Activated T-cell treated with anti-CD3 and anti-CD28 coated beads, Interleukin-2, amount 50 U/mL, for 4 hours (primary cell): ENCODE measurements at places on chromosomes 6 and 20.

DNA sequence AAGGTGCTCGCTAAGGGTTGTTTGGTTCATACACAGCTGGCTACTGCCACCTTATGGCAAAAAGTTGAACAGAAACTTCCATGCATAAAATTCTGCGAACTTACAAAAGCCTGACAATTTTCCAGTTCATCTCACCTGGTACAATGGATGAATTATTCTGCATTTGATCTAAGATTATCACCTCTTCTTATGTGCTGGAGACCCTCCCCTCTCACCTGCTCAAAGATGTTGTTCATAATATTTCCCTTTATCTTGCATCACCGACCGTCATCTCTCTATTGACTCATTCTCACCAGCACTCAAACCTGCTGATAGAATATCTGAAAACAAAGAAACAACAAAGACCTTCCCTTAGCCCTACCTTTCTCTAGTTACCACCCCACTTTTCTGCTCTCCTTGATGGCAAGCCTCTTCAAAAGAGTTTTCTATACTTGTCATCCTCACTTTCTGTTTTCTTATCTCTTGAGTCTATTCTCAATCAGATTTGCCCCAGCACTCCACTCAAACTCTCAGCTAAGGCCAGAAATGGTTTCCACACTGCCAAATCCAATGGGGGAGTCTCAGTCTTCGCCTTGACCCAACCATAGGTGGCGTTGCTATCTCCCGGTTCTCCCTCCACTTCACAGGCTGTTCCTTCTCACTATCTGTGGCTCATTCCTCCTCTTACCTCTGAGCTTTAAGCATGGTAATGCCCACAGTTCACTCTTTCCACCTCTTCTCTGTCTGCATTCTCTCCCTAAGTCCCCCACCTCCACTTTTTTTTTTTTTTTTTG is 25.8 kb downstream of the SNRNP48 start:
- peak; percentile 12 for DNase-seq

DNA sequence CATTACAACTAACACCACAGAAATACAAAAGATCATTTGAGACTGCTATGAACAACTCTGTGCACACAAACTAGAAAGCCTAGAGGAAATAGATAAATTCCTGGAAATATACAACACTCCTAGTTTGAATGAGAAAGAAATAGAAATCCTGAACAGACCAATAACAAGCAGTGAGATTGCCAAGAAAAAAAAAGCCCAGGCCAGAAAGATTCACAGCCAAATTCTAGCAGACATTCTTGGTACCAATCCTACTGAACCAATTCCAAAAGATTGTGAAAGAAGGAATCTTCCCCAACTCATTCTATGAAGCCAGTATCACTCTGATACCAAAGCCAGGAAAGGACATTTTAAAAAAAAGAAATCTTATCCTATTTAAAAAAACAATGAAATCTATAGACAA is 7.0 kb upstream of the CDK19 start:
- DNase-seq = no peak

GRCh38 chr6:153729189-153729588 is 309.9 kb upstream of the OPRM1 start:
- DNase-seq = no peak

GRCh38 chr20:23273776-23274175 is 76.8 kb upstream of the NXT1 start:
- no peak for DNase-seq

DNA sequence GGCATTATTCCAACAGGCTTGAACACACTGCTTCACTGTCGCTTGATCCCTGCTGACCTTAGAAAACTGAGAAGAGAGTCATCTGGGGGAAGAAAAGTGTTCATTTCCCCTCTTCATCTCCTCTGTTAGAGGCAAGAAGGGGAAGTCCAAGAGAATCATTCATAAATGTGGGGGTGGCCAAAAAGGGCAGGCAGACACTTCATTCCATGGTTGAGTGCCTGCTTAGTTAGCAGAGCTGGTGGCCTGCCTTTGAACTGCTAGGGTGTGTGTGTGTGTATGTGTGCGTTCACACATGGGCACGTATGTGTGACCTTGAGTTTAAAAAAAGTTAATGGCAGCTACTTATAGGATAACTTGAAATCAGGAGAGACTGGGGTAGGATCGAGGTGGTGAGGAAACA is 39.4 kb upstream of the RFPL4B start:
- DNase-seq = no peak

DNA sequence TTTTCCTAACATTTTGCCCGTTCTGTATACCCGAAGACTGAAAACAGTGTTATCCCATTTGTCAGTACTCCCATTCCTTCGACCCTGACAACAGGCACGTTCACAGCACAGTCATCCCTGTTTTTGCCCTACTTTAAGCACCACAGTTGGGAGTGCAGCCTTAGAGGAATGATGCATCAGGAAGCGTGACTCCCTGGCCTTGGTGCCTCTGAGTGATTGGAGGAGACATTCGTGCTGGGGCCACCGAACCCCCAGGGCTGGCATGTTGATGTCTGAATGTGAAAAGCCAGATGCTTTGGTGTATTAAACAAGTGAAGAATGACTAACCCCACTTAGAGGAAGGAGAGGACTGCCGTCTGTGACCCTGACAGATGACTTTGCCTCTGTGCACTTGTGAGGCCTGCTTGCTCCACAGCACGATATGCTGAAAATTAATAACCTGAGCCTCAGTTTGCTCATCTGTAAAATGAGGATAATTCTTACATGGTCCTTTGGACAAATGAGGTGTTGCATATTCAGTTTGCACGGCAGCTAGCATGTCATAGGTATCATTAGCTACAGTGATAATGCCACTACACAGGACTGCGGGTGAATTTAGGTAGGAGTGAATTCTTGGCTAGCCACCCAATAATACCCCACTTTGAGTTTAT is 36.0 kb downstream of the STK35 start:
- DNase-seq = no peak

- DNase-seq = no peak
These were observed 43.8 kb upstream of the EIF2S2 start for GRCh38 chr20:34155836-34156235.

DNA sequence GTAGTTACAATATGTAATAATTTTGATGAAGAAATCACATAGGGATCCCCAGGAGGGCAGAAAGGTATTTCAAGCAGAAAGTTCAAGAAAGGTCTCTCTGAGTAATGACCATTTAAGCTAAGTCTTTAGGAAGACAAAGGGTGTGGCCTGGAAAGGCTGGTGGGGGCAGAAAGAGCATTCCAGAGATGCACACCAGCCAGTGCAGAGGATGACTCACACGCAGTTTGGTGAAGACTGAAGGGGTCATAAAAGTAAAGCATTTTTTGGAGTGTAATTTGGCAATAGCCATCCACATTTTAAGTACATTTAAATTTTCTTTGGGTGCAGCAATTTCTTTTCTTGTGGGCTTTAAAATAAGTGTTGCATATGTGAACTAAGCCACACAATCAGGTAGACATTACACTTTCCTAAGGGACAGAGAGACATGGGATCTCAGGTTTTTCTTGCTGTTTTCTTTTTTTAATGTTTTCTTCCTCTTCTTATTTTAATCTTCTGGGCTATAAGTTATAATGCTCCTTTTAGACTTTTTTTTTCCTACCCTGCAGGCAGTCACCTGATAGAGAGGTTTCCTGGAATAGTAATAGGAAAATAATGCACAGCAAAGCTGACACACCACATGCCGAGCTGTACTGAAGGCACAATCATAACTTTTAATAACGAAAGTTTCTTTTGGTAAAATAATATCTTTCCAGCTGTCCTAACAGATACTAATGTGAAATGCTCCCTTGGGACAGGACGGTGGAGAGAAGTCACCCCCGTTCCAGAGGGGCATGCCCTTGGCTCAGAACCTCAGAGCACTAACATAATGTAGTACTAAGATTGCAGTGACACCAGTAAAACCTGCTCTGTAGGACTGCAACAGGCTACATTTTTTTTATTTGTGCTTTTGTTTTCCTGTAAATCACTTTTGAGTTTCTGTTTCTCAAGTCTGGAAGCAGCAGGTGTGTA is 49.6 kb upstream of the PTPRK start:
- no peak for DNase-seq

- no peak for DNase-seq
These were observed 196.5 kb downstream of the SLC24A3 start for GRCh38 chr20:19408971-19409370.

- DNase-seq = no peak
These were observed 112.3 kb upstream of the MARCKS start for GRCh38 chr6:113744861-113745260.

GRCh38 chr20:51120868-51121267 is 98.0 kb upstream of the KCNG1 start:
- no peak for DNase-seq

- no peak for DNase-seq
These were observed 7.3 kb downstream of the BPHL start for GRCh38 chr6:3125815-3126214.

DNA sequence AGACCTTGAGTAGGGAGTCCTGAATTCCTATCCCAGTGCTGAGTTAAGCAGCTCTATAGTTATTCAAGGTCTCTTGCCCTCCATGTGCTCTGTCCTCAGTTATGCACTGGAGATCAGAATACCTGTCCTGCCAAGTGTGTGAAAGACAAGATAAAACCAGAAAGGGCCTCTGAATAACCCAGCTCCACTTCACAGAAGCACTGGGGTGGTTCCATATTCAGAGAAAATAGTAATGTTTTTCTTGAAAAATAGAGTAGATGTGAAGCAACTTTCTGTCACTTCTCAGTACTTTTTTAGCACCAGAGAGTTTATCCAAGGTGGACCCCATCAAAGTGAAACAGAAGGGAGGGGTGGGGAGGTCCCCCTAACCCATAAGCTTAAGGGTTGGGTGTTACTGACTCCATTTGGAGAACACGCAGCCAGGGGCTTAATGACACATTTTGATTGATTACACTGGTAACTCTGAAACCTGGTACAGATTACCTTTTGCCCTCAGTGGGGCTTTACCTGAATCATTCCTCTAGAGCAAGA is 509.8 kb upstream of the JARID2 start:
- DNase-seq = no peak

DNA sequence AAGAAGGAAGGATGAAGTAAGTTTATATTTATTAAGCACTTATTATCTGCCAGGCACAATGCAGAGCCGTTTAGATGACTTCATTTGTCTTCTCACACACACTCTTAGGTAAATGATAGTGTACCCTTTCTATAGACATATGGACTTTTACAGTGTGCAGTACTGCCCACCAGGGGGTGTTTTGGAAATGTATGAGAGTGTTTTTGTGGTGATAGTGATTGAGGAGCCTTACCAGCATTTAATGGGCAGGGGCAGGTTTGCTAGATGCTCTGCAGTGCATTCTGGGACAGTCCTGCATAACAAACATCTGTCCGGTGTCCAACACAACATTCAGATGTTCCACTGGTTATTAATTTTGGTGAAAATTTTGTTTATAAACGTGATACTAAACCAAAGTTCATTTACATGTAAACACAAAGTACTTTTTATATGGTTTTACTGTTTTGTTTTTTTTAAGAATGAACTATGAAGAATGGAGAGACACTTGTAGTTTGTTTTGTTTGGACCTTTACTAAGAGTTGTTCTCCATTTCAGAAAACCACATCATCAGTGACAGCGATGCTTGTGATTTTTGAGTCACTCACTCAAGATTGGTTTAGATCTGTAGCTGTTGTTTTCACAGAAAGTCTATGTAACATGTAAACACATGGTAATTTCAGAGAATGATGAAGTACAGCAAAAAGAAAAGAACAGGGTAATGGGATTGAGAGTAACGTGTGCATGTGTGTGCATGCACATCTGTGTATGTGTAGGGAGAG is 19.9 kb downstream of the KCNS1 start:
- DNase-seq = no peak

GRCh38 chr6:123203928-123204327 is 207.9 kb downstream of the CLVS2 start:
- no peak for DNase-seq

GRCh38 chr6:134373282-134373922 is 55.5 kb upstream of the SGK1 start:
- DNase-seq = no peak

- no peak for DNase-seq
These were observed 25.4 kb downstream of the ZMYND8 start for GRCh38 chr20:47330933-47331708.

DNA sequence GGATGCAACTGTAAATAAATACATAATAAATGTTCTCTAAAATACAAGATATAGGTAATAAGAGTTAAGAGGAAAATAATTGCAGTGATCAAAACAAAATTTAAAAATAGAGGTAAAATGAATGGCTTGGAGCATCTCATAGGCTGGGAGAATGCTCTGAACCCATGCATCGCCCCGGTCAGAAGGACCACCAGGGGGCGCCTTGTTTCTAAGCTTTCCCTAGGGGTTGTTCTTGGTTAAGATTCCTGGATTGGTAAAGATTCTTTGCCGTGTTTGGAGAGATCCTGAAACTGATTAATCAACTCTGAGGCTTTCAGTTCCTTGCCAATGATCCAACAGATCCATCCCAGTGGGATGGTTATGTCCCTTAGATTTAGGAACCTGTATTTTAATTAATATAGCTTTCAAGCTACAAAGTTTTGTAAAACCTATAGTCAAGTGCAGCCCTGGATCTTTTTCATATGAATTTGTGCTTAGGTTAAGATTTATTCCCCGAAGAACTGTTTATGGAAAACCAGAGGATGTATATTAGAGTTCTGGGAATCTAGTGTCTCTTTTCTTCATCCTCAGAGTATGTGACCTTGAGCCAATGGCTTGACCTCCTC is 45.3 kb upstream of the PRELID3B start:
- peak; percentile 91 for DNase-seq

DNA sequence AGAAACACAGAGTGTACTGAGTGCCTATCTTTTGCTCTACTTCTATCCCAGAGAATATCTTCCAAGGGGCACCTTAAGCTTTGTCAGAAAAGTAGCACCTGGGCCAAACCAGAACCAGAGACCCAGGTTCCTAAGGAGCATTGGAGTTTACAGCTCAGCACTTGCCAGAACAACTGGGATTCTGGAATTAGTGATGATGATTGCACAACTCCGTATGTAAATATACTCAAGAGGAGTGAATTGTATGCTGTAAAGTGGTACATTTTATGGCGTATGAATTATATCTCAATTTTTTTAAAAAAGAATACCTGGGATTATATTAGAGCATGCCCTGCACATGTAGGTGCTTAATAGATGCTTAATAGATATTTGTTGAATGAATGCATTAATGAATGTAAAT is 36.2 kb upstream of the EPB41L1 start:
- DNase-seq = no peak

- no peak for DNase-seq
These were observed 174.1 kb downstream of the NRN1 start for GRCh38 chr6:5832668-5833067.

- no peak for DNase-seq
These were observed 256.9 kb downstream of the LRFN2 start for GRCh38 chr6:40330301-40330721.
